ENCODE measurements at places on chromosomes 5 and 9.

- DNase-seq, result no peak
Observed at GRCh38 chr5:54524704-54525103, 7.1 kb downstream of the SNX18 start.

GRCh38 chr9:134534661-134535080 lies 106.9 kb upstream of the COL5A1 start:
- no peak for DNase-seq

- DNase-seq, result no peak
Observed at GRCh38 chr9:28792716-28793115, 1219.4 kb upstream of the C9orf72 start.

- no peak for DNase-seq
Observed at GRCh38 chr5:98840946-98841345, 67.5 kb downstream of the RGMB start.

DNA sequence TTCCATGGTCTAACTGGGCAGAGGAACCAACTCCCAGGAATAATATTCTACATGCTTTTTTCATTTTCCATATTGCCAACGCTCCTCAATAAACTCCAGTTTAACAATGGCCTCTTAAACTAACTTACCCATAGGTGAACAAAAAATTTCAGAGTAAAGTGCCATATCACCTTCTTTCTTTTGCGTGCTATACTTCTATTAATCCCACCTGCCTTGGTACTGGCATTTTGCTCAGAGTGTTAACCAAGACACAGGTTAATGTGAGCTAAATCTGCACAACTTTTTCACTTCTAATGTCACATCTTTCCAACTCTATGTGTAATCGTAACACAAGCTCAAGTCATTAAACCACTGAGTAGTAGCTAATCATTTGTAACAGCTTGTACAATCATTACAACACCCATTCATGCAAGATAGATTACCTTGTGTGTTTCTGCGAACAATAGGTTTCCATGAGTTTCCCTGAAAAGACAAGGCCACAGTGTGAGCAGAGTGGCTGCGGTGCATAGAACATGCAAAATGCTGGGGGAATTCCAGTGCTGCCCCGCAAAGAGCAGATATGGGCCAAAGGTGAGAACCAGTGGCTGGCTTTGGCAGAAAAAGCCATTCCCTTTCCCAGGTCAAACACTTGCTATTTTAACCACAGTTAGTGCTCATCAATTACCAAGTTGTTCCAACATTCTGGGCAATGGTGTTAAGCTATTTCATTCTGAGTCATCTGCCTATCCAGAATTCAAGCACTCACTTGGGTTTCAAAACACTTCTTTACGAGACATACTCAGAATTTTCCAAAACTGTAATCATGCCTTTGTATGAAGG lies 42.8 kb downstream of the TIMD4 start:
- DNase-seq, result no peak

- no peak for DNase-seq
Observed at GRCh38 chr9:131104016-131104740, 7.8 kb downstream of the AIF1L start.

DNA sequence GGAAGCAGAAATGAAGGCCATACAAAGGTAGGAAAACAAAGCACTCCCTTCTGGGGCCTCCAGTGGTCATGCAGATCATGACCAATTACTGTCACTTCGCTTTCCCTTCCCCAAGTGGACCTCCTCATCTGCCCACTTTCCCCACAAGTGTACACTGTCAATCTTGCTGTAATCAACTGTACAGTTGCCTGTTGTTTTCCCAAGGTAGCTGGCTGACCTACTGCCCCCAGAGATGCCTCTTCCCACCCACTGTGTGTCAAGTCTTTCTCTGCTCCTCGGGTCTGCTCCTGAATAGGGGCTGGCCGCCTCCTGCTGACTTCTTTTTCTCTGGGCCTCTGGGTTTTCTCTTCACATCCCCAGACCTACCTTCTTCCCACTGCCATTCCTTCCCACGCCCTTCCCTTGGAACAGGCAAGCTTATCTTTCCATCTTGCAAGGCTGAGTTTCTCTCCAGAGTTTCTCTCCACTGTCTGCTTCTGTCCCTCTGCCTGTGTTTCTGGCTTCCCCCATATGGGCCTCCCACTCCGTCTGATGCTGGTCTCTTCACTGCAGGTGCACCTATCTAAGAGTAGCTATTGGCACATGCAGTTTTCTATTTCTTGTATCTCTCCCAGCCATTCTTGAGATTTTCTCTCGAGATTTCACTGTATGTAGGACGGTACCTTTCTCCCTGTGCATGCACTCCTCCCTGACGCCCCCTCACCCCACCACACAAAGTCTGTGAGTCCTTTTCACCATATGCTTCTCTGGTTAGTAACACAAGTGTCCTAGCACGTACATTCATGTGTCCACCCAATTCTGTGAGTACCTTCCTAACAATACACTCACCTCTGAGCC lies 2.4 kb downstream of the ELL2 start:
- DNase-seq, result no peak

DNA sequence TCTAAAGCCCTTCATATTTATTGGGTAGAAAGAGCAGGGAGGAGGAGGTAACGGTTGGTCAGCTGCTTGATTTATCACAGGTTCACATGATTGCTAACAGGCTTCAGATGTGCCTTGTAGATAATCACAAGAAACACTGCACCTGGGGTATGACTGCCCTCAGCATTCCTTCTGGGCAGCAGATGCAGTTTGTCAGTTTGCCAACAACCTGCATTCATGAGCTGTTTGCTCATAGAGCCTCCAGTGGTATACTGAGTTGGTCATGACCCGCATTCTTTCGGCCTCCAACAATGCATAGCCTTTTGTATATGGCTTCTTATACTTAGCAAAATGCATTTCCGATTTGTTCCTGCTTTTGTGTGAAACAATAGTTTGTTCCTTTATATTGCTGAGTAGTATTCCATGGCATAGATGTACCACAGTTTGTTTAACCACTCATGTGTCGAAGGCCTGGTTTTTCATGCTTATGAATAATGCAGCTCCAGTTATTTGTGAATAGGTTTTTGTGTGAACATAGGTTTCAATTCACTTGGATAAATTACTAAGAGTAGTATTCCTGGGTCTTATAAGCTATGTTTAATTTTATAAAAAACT lies 83.6 kb downstream of the ARHGEF28 start:
- no peak for DNase-seq

DNA sequence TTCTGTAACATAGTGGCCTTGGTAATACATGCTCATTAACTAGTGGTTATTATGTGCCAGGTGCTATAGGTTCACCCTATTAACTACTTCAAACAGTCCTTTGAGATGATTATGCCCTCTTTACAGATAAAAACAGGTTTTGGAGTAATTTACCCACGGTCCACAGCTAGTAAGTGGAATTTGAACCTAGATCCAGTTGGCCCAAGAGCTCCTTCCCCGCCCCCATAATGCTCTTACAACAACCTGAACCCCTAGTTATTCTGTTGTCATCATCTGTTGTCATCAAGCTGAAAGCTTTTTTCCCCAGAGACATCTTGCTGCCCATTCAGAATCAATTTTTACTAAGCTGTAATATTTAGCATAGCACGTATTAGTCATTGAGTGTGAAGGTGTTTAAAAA lies 23.2 kb downstream of the XPA start:
- DNase-seq, result no peak

DNA sequence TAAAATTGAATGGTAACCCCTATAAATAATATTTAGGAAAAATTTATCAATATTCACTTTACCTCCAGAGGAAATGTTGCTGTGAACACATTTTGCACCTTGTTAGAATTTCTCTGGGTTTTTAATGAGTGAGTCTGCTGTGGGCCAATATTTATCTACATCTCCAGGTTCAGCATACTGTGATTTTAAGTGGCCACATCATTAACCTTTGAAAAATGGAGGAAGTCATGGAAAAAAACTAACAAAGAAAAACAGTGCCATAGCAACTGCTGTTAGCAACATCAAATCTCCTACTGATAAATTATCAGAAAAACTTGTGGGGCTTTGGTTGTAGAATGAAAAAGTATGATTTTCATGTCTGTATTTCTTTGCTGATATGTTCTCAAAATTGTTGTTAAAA lies 55.0 kb downstream of the CD180 start:
- DNase-seq, result no peak

GRCh38 chr9:99752417-99753109 lies 69.1 kb upstream of the NR4A3 start:
- DNase-seq, result no peak

DNA sequence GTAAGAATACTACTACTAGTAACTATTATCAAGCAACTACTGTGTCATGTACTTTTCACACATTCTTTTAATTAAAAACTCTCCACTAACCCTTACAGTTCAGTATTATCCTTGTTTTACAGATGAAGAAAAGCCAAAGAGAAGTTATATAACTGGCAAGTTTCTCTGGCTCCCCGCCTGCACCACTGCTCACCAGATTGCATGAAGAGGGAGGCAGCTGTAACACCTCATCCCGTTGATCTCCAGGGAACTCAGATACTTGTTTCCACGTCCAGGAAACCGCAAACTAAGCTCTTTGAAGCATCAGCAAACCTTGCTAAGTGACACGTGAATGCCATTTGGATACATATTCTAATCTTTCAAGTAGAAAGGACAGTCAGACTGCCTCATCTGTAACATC lies 70.3 kb downstream of the RIGI start:
- no peak for DNase-seq

DNA sequence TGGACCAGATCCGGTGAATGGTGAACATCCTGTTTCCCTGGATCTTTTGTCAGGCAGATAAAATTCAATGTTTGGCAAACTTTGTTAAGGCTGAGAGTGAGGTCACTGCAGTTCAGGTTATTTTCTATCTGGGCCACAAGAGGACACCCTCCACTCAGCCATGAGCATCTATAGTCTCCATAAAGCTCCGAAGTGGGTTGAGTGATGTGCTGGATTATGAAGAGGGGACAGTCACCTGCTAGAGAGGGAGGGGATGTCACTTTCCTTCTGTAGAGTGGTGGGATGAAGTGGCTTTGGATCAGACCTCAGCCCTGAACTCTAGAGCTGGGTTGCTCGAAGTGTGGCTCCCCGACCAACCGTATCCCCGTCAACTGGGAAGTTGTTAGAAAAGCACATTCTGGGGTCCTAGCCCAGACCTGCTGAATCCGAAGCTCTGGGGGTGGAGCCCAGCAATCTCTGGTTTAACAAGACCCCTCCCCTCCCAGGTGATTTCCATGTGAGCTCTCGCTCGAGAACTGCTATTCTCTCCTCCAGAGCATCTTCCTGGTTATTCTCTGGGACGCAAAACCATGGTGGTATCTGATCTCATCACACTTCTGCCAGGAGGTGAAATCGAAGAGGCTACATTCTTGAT lies 31.8 kb upstream of the FGF1 start:
- DNase-seq, result no peak

DNA sequence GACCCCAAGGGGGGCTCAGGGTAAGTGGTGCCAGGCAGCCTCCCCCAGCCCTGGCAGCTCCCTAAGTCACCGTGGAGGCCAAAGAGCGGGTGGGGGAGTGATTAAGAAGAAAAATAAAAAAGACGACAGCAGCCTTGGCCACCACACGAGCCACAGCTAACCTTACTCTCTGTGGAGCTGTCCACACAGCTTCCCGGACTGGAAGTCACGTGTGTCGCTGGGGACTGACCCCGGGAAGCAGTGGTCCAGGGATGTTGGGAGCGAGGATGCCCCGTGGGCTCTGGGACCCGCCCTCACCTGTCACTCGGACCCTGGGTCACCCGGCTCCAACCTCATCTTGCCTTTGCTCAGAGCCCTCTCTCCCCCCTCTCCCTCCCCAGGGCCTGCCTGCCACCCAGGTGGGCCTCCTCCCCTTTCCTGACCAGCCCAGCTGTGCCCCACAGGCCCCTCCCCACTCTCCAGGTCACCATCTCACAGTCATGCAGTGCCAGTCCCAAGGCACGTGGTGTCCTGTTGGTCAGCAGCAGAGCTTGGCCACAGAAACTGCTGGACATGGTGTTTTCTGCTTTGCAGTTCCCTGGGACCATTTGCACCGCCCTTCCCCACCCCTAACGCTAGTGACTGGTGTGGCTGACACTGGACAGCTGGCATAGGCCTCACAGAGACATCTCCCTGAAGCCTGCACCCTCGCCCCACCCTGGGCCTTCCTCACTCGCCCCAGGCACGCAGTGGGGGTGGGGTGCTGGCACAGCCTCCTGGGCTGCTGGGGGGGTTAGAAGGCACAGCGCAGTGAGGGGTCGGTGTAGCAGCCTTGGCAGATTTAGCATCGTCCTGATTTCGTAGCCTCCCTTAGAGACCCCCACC lies 9.8 kb upstream of the EXOC3 start:
- DNase-seq, result no peak

DNA sequence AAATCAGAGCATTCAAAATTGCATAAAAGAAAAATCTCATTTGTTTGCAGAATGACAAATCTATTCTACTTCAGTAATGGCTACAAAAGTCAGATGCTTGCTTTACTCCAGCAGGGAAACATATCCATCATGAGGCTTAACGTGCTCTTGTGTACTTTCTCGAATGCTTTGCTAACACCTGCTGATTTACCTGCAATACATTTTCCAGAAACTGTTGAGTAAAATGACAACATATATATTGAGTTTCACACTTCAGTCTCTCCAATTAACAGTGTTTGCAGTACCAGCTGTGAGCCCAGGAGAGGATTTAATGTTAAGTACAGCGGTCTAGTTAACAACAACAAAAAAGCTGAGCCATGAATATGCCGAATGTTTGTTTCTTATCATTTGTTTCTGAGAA lies 391.5 kb upstream of the SMC2 start:
- no peak for DNase-seq

DNA sequence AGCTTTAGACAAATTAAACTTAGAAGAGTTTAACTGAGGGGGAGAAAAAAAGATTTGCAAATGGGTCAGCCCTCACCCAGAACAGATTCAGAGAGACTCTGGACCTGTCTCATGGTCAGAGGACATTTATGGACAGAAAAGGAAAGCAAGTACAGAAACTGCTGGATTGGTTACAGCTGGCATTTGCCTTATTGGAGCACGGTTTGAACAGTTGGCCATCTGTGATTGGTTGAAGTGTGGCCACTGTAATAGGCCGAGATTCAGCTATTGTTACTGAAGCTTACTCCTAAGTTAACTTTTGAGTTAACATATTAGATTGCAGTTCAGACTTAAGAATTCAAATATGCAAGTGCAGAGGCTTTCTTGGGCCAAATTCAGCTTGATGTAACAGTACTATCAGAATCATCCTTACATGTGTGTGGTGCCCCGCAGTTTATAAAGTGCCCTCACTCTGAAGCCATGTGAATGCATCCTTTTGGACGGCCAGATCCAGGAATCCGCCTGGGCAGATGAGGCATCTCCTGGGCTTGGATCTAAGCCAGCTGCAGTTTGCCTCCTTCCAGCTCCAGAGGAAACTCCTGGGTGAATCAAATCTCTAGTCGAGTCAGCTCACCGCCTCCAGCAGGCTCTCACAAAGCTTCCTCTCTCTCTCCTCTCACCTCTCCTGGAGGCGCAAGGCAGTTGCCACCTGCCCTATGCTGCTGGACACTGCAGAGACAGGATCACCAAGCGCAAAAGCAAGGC lies 165.2 kb downstream of the ADAMTS12 start:
- DNase-seq, result no peak

- no peak for DNase-seq
Observed at GRCh38 chr5:176528301-176528700, 8.9 kb downstream of the RNF44 start.

- no peak for DNase-seq
Observed at GRCh38 chr9:692636-693129, 148.8 kb upstream of the DMRT1 start.
